IPS-NIHi11 (cell line): ENCODE measurements at places on chromosomes 12 and 14.

GRCh38 chr14:99315197-99315596 is 43.2 kb upstream of the BCL11B start:
- no peak for DNase-seq

- DNase-seq = no peak
Observed at GRCh38 chr12:92550661-92551060, 152.1 kb upstream of the PLEKHG7 start.

DNA sequence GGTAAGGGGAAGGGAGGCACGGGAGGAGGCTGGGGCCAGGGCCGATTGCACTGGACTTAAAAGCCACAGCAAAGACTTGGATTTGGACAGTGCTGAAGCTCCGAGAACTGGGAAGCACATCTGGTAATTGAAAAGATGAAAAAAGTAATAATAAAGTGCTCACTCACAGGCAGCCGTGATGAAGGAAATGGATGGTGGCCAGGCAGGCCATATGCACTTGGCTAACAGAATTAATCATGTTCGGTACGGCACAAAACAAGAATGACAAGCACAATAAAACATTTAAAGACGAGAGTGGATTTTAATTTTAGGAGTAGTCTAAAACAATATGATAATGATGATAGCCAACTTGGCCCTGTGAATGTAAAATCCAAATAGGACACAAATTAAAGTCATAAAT is 154.3 kb downstream of the VRK1 start:
- DNase-seq = no peak

DNA sequence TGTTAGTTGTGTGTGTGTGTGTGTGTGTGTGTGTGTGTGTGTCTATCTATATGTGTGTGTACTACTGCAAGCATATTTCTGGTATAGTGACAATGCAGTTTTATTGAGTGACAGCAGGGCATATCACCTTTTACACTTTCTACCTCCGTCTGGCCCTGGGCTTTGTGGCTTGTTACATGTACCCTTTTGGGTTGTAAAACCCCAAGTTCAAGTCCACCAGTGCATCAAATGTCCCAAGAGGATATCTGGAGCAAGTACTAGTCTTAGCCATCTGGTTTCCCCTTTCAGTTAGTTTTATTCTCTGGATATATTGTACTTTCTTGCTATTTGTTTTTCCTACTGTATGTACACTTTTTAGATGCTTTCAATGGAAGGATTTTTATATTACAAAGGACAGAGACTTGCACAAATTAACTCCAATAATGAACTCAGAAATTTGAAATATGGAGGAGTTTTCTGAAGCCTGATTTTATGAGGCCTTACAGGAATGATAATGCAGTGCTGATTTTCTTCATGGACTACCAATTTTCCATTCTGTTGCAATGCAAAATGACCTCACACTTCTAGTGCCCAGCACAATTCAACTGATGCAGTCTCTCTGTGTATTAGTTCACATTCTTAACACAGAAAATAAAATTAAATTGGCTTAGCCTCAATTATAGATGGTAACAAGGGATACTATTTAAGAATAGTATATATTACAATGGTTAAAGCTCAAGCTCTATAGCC is 29.1 kb downstream of the SLC16A7 start:
- no peak for DNase-seq

GRCh38 chr14:101947577-101947903 is 16.8 kb upstream of the DYNC1H1 start:
- no peak for DNase-seq

- DNase-seq = no peak
Observed at GRCh38 chr14:73153272-73153671, 17.0 kb downstream of the PSEN1 start.

- DNase-seq = no peak
Observed at GRCh38 chr12:11771895-11772502, 122.5 kb downstream of the ETV6 start.

- no peak for DNase-seq
Observed at GRCh38 chr14:77562681-77563080, 53.8 kb downstream of the SPTLC2 start.

- no peak for DNase-seq
Observed at GRCh38 chr14:100566586-100566985, 20.6 kb downstream of the BEGAIN start.

- DNase-seq = no peak
Observed at GRCh38 chr14:26410189-26410685, 187.6 kb downstream of the NOVA1 start.

- DNase-seq = no peak
Observed at GRCh38 chr12:1841586-1842182, 21.3 kb downstream of the LRTM2 start.

- peak; percentile 47 for DNase-seq
Observed at GRCh38 chr14:61811882-61812346, 49.7 kb downstream of the SNAPC1 start.

DNA sequence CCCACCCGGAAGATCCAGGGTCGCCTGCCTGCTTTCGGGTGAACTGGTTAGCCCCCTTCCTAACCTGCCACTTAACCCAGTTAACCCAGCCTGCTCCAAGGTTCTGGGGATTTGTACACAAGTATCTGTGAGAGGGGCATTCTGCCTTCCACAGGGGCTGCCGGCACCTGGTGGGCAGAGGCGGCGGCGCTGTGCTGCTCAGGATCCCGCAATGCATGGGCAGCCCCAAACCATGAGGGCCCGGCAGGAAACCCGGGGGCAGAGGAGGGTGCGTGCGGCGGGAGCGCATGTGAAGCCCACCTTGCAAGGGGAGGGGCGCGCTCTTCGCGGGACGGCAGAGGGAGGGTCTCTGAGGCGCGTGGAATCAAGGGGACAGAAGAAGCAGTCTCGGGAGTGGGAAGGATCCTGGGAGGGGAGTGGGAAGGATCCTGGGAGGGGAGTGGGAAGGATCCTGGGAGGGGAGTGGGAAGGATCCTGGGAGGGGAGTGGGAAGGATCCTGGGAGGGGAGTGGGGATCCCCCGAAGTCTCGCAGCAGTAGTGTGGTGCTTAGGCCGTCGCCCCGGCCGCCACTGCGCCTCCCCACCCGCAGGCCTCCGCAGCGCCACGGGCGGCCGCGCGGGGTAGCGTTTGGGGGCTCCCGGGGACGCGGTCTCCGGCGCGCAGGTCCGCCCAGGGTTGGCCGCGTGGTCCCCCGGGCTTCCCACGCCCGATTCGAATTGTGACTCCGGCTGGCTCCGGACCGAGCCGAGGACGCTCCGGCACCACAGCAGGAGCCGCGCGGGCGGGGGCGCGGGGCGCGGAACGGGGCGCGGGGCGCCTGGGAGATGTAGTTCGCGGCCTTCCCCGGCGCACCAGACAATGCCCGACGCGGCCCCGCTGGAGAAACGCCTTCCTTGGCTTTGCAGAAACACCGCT is 4.9 kb upstream of the MTA1 start:
- DNase-seq = peak; percentile 87

DNA sequence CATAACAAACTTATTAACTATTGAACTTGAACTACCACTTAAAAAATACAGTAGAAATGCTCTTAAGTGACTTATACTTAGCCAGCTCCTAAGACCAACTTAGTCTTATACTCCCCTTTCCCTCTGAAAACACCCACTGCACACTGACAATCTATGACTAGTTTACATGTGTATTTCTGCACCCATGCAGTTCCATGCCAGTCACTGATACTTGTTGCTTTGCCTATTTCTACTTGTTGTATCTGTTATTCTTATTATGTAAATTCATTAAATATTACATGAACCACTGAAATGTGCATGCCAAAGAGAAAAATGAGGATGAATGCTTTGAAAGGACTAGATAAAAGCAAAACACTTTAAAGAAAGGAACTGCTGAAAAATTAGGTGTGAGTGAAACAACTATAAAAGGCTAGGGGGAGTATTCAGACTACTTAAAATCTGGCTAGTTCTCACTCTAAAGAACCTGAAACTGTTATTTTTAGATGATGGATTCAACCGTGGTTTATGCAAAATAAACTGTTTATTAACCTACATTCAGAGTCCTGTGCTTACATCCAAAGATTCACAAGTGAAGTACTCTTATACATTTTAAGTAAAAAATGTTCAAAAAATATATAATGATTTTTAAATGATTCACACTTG is 74.7 kb downstream of the RPS6KA5 start:
- DNase-seq = no peak

GRCh38 chr12:115667116-115667515 is 610.4 kb downstream of the MED13L start:
- no peak for DNase-seq

GRCh38 chr14:67395876-67396189 is 16.1 kb downstream of the PLEK2 start:
- DNase-seq = no peak
